ENCODE measurements at places on chromosomes 3 and 15. TPM values are rescaled to one million over a fixed set of nuclear protein-coding genes. Genes with fewer than 3 reads are reported as not detected.

- H3K27ac ChIP-seq = no peak overlapping the region
- DNase-seq = no peak
- H3K4me1 ChIP-seq = peaks cover 20% of the 10 kb centered on the region
These were observed 70.8 kb downstream of the ADAM10 start for GRCh38 chr15:58678683-58679082.

Gene NOX5
- total RNA-seq = 0.20 TPM

Gene C15orf62
- total RNA-seq = 0.56 TPM

DNA sequence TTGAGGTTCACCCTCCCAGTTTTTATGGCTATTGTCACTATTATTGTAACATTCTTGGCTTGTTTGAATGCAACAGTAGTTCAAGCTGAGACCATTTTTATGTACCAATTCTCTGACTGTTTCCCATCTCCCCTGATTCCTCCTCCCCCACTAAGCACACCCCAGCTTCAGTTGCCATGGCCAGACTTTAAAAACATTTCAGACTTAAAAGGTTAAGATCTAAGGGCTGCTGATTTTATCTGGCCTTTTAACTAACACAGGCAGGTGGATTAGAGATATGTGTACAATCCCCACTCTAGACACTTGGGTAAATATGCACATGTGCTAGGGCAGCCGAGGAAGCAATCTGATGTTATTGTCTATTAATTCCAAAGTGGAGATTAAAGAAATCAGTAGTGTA is 386.3 kb upstream of the NR2F2 start:
- DNase-seq = no peak
- H3K4me1 ChIP-seq = no peaks in the 10 kb centered on the region
- H3K27me3 ChIP-seq = no peaks in the 10 kb centered on the region
- H3K27ac ChIP-seq = no peak overlapping the region

Gene GRAMD2A
- total RNA-seq = 0.95 TPM

Gene EFCAB12
- total RNA-seq = 0.42 TPM

Gene RUBCN
- 32.2 TPM for total RNA-seq

GRCh38 chr15:50055332-50055731 is 63.7 kb downstream of the ATP8B4 start:
- H3K4me1 ChIP-seq = no peaks in the 10 kb centered on the region
- no peaks in the 10 kb centered on the region for H3K27me3 ChIP-seq
- no peak overlapping the region for H3K4me3 ChIP-seq
- DNase-seq = no peak
- H3K27ac ChIP-seq = no peak overlapping the region

GRCh38 chr3:11138371-11138770 is 15.9 kb upstream of the HRH1 start:
- no peaks in the 10 kb centered on the region for H3K27me3 ChIP-seq
- peaks cover 16% of the 10 kb centered on the region for H3K36me3 ChIP-seq
- H3K4me3 ChIP-seq = no peak overlapping the region
- peaks cover 26% of the 10 kb centered on the region for H3K4me1 ChIP-seq
- no peak for DNase-seq

- H3K4me1 ChIP-seq = peaks cover 38% of the 10 kb centered on the region
- H3K4me3 ChIP-seq = no peak overlapping the region
- no peaks in the 10 kb centered on the region for H3K27me3 ChIP-seq
These were observed 4.9 kb upstream of the ALAS1 start for GRCh38 chr3:52193065-52193464.

- H3K4me1 ChIP-seq = no peaks in the 10 kb centered on the region
- H3K27me3 ChIP-seq = no peaks in the 10 kb centered on the region
- no peak overlapping the region for H3K4me3 ChIP-seq
- no peak for DNase-seq
These were observed 5.8 kb downstream of the LTK start for GRCh38 chr15:41507820-41508290.

DNA sequence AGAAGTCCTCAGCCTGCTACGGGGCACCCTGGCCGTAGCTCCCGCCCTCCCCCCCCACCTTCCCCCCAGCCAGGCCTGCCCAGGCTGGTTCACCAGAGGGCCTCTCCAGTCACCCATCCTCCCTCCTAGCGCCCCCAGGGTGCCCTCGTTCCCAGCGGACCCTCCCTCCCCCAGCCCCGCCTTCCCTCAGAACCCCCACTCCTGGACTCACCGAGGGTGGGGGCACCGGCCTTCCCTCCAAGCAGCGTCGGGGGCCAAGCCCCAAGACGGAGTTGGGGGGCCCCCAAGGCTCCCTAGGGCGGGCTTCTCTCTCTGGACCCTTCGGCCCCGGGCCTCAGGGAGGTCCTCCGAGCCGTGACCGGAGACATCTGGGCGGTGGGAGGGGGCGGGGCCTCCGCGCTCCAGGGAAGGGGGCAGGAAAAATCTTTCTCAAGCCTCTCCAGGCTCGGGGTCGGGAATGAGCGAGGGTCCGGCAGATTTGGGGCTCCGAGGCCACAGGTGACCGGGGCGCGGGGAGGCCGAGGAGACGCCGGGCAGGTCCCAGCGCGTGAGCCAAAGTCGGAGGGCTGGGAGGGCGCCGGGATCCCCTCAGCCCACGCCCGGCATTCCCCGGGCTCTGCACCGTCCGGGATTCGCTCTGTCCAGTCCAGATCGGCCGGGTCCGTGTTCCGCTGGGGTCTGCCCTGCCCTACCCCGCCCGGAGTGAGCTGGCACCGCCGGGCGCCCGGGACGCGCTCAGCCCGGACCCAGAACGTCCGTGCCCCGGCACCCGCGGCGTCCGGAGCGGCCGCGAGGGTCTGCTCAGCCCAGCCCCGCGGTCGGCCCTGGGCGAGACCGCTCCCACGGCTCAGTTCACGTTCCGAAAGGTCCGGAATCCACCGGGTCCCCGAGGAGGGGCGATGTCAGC is 999 bp downstream of the INSYN1 start:
- H3K27me3 ChIP-seq = peaks cover 84% of the 10 kb centered on the region
- H3K4me3 ChIP-seq = no peak overlapping the region
- no peaks in the 10 kb centered on the region for H3K4me1 ChIP-seq

GRCh38 chr3:20222274-20222673 is 36.3 kb upstream of the SGO1 start:
- H3K27ac ChIP-seq = no peak overlapping the region
- H3K27me3 ChIP-seq = no peaks in the 10 kb centered on the region
- DNase-seq = no peak
- H3K4me3 ChIP-seq = no peak overlapping the region
- no peaks in the 10 kb centered on the region for H3K36me3 ChIP-seq

DNA sequence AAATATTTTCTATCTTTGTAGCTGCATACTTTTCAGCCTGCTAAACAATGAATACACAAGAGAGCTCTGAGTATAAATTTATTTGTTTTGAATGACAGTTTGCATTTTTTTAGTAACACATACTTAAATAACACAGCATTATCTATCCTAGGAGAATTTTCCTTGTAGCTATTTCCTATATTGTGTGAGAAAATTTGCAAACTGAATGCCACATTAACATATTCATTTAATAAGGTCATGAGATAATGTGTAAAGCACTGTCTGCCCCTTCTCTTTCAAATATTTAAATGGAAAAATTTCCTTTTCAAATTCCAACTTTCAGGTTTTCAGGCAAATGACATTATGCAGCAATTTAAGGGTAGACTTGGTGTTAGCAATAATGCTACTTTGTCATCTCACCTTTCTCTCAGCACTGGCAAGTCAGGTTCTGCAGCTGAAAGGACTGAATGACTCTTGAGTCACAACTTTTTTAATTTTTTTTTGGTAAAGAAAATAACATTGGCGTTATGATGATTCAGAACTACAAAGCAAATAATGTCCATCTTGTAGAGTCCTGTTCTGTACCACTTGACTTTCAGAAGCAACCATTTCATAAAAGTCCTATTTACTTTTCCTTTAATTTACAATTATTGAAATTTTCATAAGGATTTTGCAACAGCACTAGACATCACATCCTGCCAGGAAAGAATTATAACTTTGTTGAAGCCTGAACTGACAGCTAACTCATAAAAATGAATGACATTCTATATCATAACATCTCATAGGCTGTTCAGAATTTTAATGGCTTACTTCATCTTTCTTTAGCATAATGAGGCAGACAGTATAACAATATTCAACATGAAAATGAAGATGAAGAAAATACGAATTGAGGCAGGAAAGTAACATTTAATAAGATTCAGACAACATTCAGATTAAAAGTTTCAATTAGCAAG is 681.6 kb upstream of the SEMA6D start:
- H3K36me3 ChIP-seq = no peaks in the 10 kb centered on the region
- no peaks in the 10 kb centered on the region for H3K4me1 ChIP-seq
- H3K4me3 ChIP-seq = no peak overlapping the region
- no peaks in the 10 kb centered on the region for H3K27me3 ChIP-seq
- H3K27ac ChIP-seq = no peak overlapping the region
- no peak for DNase-seq

DNA sequence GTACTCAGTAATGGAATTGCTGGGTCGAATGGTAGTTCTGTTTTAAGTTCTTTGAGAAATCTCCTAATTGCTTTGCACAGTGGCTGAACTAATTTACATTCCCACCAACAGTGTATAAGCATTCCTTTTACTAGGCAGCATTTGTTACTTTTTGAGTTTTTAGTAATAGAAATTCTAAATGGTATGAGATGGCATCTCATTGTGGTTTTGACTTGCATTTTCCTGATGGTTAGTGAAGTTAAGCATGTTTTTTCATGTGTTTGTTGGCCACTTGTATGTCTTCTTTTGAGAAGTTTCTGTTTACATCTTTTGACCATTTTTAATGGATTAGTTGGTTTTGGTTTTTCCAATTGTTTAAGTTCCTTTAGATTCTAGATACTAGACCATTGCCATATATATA is 28.4 kb downstream of the TP63 start:
- no peak overlapping the region for H3K4me3 ChIP-seq
- H3K4me1 ChIP-seq = peaks cover 5% of the 10 kb centered on the region
- no peak overlapping the region for H3K27ac ChIP-seq
- no peak for DNase-seq
- no peaks in the 10 kb centered on the region for H3K36me3 ChIP-seq

DNA sequence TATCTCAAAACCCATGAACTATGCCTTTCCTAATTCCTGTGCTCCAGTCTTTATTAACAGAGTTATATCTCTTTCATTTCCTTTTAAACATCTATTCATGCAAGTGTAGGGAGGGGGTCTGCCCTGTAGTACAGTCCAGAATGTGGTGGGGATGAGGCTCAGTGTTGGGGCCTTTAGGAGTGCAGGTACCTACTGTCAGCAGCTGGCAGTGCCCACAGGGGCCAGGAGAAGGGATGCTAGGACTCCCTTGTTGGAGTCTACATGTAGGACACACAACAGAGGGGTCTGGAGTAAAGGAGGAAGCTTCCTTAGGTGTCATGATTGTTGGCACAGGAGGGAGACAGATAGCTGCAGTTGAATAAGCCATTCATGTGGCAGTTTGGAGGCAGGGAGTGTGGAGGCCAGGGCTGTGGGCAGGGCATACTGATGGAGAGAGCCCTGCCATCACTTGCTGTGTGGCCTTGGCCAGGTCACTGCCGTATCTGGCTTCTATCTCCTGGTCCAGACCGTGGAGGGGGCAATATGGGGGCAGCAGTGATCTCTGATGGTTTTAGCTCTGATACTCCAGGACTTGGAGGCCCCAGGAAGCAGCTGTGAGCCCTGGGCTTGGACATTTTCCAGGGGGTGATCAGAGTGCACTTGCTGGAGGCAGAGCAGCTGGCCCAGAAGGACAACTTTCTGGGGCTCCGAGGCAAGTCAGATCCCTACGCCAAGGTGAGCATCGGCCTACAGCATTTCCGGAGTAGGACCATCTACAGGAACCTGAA is 29.5 kb downstream of the ESYT3 start:
- no peaks in the 10 kb centered on the region for H3K27me3 ChIP-seq
- H3K27ac ChIP-seq = no peak overlapping the region
- H3K4me1 ChIP-seq = no peaks in the 10 kb centered on the region
- H3K4me3 ChIP-seq = no peak overlapping the region
- peaks cover 5% of the 10 kb centered on the region for H3K36me3 ChIP-seq

Gene SLC38A3
- not detected for total RNA-seq

Gene PHLDB2
- total RNA-seq = 30.7 TPM

Data from Calu3 (cell line).